ENCODE measurements at places on chromosomes 5 and 9.
A peak's percentile ranks its signal among the peaks of the same experiment; 100 is the strongest.

DNA sequence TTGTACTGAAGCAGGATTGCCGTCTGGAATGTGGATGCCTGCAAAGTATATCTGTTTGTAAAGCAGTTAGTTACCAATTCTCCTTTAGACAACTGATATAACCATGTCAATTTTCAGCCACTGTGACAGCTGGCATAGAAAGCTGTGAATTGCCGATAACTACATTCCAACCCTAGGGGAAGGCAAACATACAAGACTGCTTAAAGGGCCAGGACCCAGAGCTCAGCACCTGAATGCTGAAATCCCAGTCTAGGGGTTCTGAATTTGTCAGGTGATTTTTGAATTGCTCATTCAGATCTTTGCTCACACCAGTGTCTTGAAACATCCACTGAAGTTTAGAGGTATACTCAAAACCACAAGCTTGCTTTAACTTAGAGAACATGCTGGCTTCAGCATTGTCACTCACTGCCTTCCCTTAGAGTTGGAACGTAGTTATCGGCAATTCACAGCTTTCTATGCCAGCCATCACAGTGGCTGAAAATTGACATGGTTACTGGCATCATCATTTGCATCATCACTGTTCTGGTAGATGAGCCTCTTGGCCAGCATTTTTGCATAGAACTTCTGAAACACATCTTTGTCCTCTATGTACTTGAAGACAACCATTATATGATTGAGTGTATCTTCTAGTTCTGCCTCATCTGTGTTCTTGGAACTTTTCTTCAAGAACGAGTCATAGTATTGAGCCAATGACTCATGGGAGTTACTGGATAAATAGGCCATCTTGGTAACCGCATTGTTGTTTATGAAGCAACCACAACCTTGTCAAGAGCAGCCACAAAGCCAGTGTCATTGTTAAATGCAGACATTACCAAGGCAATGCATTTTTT lies 82.1 kb downstream of the CCDC192 start:
- DNase-seq = peak; percentile 90

DNA sequence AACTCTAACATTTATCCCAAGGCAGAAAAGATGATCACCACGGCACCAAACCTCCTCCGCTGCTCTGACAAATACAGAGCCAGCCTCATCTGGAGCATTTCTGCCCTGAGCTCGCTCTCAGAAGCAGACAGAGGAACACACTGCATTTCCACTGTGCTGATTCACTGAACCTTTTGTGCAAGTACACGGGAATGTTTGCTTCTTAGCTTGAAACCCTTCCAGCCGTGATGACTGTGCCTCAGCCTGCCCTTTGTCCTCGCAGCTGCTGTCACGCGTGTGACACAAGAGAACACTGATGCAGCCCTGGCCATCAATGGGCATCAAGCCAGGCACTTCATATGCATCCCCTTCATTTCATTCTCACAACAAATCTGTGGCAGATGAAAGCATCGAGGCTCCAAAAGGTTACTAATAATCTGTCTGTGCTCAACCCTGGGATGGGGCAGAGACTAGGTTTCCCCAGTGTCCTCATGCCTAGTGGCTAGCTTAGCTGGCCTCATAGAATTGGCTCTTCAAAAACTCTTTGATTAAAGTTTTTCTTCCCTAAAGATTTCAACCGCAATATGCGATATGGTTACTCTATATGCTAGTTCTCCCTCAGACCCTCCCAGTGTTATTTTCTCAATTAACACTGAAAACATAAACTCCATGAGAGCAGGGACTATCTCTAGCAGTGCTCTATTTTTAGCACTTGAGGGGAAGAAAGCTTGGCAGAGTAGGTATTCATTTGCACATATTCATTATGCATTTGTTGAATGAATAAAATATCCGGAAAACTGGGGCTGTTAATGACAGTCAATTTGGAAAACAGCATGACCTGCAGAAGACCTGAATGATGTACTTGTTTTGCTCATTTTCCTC lies 7.3 kb downstream of the CDC14B start:
- DNase-seq = peak; percentile 83

DNA sequence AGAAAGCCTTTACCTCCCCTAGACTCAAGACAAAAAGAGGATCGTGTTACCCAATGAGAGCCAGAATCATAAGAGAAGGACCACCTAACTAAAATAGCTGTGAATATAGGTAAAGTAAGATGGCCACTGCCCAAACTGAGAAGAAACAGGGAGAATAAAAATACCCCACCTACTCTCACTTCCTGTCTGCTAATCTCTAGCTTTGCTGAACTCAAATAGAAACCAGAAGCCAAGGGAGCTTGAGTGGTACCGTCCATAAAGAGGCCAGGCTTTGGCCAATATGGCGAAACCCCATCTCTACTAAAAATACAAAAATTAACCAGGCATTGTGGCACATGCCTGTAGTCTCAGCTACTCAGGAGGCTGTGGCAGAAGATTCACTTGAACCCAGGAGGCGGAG lies 123.0 kb upstream of the FST start:
- DNase-seq = no peak

DNA sequence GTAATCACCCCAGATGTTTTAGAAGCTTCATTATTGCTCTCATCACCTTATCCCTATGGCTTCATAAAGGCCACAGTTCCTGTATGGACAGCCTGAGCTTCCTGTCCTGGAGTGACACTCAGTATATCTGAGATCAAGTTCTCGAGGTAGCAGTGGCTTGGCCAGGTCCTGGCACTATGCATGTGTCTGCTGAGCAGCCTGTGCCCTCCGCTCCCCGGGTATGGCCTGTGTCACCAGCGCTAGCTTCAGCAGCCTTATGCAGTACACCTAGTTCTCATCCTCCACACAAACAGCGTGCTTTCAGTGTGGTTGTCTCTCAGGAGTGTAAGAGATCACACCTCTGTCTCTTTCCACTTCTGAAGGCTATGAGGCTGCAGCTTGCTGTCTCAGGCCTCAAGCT lies 514.7 kb downstream of the DIRAS2 start:
- no peak for DNase-seq

GRCh38 chr9:26358836-26359235 lies 533.8 kb downstream of the CAAP1 start:
- DNase-seq = no peak

DNA sequence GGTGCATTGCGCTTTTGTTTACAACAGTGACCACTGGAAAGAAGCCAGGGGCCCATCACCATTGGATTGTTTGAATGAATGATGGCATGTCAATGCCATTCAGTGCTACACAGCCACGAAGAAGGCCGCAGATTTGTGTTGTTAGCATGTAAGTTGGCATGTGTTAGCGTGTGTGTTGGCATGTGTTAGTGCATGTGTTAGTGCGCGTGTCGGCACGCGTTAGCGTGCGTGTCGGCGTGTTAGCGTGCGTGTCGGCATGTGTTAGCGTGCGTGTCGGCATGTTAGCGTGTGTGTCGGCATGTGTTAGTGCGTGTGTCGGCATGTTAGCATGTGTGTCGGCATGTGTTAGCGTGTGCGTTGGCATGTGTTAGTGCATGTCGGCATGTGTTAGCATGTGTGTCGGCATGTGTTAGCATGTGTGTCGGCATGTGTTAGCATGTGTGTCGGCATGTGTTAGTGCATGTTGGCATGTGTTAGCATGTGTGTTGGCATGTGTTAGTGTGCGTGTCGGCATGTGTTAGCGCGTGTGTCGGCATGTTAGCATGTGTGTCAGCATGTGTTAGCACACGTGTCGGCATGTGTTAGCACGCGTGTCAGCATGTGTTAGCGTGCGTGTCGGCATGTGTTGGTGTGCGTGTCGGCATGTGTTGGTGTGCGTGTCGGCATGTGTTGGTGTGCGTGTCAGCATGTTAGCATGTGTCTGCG lies 15.3 kb upstream of the ANKRD33B start:
- DNase-seq = no peak

GRCh38 chr9:13952906-13953305 lies 361.0 kb downstream of the NFIB start:
- DNase-seq = no peak

- DNase-seq = no peak
Observed at GRCh38 chr9:103799959-103800358, 294.1 kb upstream of the SMC2 start.

DNA sequence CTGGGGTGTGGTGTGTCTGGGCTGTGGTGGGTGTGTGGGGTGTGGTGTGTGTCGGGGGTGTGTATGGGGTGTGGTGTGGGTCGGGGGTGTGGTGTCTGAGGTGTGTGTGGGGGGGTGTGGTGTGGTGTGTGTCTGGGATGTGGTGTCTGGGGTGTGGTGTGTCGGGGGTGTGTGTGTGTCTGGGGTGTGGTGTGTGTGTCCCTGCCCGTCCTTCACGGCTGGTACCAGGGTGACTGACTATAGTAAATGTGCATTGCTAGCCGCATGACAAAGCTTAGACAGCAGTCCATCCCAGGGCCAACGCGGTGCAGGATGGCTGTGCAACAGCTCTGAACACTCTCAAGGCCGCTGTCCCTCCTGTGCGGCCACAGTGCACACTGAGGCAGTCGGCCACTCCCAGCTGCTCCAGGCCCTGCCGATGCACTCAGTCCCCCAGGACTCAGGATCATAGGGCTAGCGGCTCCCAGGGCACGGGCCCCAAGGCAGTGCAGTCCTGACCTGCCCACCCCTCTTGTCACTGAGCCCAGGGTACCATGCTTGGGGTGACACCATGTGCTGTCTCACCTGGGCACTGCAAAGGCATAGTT lies 54.0 kb downstream of the SECISBP2 start:
- no peak for DNase-seq

GRCh38 chr5:127260686-127261085 lies 29.9 kb upstream of the MEGF10 start:
- no peak for DNase-seq

DNA sequence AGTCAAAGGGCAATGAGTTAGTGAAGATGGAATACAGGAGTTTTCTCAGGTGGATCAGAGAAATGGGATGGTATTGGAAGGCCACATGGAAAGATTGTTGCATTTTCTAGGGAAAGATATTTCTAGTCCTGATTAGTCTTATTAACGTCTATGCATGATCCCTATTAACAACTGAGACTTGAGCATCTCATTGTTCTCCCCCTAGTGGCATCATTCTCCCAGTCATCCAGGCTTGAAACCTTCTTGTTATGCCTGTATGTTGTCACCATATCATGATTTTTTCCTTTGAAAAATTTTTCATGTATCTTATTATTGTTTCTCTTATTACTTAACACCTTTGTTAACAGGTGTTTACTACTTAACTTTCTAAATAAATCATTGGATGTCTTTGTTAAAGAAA lies 34.4 kb downstream of the KIF2A start:
- DNase-seq = peak; percentile 65

- DNase-seq = no peak
Observed at GRCh38 chr5:151469992-151470391, 22.6 kb downstream of the SLC36A1 start.

- DNase-seq = no peak
Observed at GRCh38 chr9:29866556-29866955, 2293.3 kb upstream of the C9orf72 start.

DNA sequence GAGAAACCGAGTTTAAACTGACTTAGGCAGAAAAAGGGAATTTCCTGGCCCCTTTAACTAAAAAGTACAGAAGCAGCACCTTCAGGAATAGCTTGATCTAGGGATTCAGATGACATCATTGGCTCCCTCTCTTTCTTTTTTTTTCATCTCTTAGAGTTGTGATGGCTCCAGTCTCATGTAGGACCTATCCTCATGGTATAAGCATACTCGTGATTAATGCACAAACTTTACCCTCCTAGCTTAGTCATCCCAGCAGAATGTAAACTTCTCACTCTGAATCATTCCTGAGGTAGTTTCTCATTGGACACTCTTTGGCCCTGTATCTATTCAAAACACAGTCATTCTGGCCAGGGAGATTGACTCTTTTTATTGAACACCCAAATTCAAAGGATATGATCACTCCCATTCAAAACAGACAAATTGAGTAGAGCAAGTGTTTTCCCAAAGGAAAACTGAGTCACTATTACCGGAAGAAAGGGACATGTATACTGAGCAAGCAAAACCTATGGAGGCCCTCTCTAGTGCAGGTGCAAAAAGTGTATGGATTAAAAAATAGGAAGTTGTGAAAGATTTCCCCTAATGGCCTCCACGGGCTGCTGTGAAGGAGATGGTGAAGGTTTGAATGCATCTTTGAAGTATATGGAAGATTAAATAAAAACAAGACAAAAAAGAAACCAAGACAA lies 27.6 kb upstream of the SMIM23 start:
- peak; percentile 94 for DNase-seq

DNA sequence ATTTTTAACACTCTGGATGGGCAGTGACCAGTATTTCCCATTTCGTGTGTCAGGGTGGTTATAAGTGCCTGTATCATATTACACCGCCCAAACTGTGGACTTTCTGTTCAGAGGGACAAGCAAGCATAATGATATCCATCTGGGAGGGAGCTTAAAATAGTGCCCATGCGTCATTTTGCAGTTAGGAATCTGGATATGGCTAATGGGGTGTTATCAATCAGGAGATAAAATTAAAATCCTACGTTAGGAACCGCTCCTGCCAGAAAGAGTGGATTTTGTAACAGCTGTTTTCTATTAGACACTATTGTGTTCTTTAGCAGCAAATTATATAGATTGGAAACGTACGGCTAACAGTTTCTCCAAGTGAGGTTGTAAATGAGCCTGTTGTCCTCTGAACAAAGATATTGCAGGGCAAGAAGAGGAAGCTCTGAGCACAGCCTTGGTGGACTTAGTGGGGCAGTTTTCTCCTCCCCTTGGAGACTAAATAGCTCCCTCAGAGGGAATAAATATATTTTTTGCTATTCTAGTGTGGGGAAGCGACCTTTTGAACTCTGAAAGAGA lies 160.4 kb downstream of the SPATA31D1 start:
- DNase-seq = no peak

- DNase-seq = no peak
Observed at GRCh38 chr5:125375143-125375542, 628.7 kb upstream of the ZNF608 start.

DNA sequence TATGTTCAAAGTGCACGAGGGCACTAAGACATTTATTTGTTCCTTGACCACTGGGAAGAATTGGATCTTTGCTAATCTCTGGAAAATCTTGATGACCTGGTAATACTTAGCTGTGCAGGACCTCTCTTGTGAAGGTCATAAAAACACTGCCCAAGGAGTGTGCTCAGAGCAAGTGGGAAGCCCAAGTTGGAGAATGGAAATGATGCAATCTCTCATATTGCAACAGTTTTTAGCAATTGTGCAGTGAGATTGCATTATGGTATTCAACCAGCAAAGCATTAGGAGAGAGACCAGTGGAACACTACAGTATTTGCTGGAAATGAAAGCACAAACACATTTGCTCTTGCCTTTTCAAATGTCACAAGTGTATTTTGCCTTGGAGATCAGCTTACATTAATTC lies 34.5 kb downstream of the TXNDC8 start:
- peak; percentile 62 for DNase-seq

GRCh38 chr9:76598981-76599380 lies 140.0 kb downstream of the GCNT1 start:
- no peak for DNase-seq

DNA sequence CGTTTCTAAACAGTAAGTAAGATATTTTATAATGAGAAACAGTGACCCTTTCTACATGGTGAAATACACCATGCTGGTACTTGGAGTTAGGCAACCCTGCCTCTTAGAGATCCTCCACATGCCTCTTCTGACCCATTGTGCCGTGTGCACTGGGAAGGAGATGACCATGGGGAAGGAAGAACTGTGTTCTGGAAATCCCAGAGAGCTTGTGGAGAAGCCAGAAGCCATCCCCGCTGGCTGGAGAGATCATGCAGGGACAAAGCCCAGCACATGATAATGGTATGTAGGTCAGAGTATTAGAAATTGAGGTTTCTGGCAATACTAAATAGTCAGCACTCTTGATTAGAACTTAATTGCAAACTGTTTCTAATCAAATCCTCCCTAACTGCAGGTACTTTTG lies 307.3 kb downstream of the FBXL7 start:
- DNase-seq = no peak

Measured in epithelial cell of esophagus (primary cell).